Activated T-helper 9 cell treated with anti-CD3 and anti-CD28 coated beads, Interleukin-2, amount 50 U/mL, for 16 hours (primary cell): ENCODE measurements at places on chromosomes 5 and 9.

DNA sequence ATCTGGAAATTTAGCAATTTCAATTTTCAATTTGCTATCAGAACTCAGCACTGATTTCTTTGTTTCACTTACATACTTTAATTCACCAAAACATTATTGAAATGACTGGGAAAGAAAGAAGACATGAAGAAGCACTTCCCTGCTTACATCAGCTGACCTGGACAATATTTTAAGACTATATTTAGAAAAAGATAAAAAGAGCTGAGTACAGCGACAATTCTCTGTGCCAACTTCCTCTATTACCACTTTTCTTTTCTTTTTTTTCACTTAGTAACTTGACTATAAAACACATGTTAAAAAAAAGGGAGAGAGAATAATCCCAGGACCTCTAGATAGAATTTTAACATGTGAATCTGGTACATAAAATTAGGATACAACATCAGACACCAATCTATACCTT, 35.6 kb downstream of the MEF2C start:
- DNase-seq, result no peak

GRCh38 chr5:32279223-32279622, 33.5 kb downstream of the MTMR12 start:
- DNase-seq, result no peak

- DNase-seq, result no peak
Measured at GRCh38 chr5:36741128-36741527, 134.7 kb downstream of the SLC1A3 start.

- no peak for DNase-seq
Measured at GRCh38 chr5:69261034-69261433, 26.3 kb downstream of the CDK7 start.

- no peak for DNase-seq
Measured at GRCh38 chr5:78964889-78965288, 20.2 kb downstream of the ARSB start.

GRCh38 chr5:129631961-129632360, 115.9 kb upstream of the MINAR2 start:
- no peak for DNase-seq
